Bronchial epithelial cell (primary cell): ENCODE measurements at places on chromosomes 1 and 21.
A peak's percentile ranks its signal among the peaks of the same experiment; 100 is the strongest.

DNA sequence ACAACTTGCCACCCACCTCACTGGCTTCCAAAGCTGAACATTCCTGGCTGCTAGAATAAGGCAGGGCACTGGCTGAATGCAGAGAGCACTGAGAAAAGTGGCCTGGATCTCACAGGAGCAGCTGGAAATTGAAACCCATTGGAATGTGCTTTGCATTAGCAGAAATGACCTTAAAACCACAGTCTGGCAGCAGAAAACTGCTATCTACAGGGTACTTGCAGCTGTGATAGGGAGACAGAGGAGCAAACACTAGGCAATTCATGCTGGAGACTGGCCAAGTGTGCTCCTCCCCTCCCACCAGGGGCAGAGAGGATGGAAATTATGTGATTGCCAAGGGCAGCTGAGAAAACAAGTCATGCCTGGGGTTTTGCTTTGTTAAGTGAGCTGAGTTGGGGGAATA, 47.2 kb downstream of the HSD3B1 start:
- no peak for DNase-seq

DNA sequence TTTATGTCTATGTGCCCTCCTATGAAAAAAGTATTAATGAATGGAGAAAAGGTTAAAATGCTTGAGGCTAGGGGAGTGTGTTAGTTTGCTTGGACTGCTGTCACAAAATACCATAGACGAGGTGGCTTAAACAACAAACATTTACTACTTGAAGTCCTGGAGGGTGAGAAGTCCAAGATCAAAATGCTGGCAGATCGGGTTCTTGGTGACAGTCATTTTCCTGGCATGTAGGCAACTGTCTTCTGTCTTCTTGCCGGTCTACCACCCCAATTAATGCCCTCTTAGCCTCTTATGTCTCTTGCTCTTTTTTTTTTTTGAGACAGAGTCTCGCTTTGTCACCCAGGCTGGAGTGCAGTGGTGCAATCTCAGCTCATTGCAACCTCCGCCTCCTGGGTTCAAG, 15.0 kb downstream of the ARID1A start:
- DNase-seq, result no peak

- DNase-seq, result peak; percentile 58
Observed at GRCh38 chr1:12669529-12670068, 25.7 kb downstream of the AADACL4 start.

DNA sequence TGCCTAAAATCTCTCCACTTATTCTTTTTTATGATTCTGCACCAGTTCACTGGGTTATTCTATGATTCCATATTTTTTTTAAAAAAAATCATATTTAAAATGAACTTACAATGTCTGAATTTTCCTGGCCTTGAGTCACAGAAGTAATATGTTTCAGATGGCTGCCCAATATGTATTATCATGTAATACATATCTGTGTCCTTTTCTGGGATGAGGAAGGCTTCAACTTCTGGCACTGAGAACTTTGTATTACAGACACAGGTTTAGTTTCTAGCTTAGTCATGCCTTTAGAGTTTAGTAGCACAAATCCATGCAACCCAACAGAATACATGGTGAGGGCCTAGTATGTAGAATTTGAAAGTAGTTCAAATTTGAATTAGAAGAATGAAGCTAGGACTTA, 7.8 kb upstream of the HSD17B7 start:
- no peak for DNase-seq

GRCh38 chr1:28437264-28437923, 67.9 kb downstream of the PHACTR4 start:
- DNase-seq, result peak; percentile 75

- peak; percentile 10 for DNase-seq
Observed at GRCh38 chr1:41981796-41982195, 63.1 kb upstream of the HIVEP3 start.

GRCh38 chr21:32082466-32082865, 196.4 kb downstream of the MIS18A start:
- DNase-seq, result no peak

GRCh38 chr21:43300496-43301408, 126.2 kb downstream of the SIK1 start:
- DNase-seq, result peak; percentile 89

- no peak for DNase-seq
Observed at GRCh38 chr1:3904843-3905185, 4.7 kb upstream of the C1orf174 start.

DNA sequence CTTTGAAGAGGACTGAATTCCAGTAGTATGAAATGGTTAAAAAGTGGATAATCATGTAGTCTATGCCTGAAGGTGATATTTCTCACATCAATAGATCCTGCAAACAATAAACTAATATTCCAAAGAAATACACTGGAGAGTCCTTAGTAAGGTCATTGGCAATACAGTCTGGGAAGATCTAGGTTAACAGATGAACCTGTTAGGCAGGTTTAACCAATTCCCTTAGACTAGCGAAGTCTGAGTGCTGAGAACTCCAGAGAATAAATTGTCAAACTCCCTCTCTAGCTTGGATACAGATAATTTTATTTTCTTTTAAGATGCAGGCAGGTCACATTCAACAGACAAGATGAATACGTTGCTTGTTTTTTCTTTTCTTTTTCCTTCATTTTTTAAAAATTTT, 2.4 kb downstream of the GPR157 start:
- peak; percentile 55 for DNase-seq

DNA sequence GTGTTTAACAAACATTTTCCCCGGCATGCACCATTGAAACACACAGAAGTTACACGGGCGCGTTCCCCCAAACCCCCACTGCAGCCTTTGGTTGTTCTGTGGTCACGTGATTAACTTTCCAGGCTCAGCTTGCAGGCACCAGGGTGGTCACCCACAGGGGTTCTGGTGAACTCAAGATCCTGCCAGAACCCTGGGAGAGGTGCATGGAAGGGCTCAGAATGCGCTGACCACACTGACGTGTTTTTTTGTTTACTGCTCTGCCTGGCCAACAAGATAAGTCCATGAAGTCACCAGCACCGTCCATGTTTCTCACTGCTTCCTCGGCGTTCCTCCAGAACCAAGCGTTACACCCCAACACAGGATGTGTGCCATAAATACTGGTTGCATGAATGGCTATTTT, 229.5 kb upstream of the VAMP3 start:
- DNase-seq, result no peak

GRCh38 chr1:90831910-90832309, 114.8 kb upstream of the BARHL2 start:
- DNase-seq, result no peak

DNA sequence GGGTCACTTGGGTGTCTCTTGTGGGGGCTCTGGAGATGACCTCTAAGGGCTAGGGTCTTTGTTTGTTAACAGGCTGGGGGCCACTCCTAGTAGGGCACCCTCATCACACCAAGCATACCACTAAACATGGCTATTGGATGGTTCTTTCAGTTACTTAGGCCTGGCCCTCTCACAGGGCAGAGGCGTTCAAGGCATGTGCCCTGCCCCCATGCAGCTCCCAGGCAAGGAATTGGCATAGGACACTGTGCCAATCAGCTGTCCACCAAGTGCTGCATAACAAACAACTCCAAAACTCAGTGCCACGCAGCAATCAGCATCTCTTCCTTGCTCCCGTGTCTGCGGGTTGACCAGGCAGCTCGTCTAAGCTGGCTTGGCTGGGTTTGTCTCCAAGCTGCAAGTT, 2.1 kb upstream of the KCNAB2 start:
- DNase-seq, result no peak

DNA sequence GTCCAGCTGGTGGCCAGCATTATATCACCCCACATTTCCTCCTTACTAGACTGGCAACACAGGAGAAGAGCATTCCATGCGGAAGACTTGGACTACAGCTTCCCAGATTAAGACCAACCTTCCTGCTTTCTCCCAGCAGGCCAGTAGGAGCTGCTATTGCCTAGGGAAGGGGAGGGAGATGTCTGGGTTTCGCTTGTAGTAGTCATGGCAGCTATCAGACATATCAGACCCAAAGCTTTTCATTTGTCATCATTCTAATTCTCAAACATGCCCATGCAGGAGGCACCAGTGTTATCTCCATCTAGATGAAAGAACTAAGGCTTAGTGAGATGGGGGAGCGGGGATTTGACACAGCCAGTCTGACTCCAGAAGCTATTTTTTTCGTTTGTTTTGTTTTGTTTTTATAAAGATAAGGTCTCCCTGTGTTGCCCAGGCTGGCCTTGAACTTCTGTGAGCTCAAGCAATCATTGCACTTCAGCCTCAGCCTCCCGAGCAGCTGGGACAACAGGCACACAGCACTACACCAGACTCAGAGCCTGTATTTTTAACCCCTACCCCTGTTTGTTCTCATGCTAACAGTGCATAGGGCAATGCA, 4.5 kb downstream of the PLA2G2A start:
- DNase-seq, result peak; percentile 77

DNA sequence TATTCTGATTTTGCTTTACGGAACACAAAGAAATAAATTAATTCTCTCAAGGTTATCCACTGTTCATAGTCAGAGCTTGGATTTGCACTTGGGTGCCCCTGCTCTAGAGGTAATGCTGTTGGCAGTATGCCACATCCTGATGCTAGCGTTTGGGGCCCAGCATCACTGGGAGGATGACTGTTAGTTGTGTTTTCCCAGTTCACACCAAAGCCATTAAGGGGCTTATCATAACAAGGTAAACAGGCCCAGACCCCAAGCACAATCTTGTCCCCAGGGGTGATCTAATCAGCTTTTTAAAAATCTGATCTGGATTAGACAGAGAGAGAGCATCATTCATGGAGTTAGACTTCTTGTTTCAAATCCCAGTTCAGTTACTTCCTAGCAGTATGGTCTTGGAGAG, 60.2 kb upstream of the PBX1 start:
- no peak for DNase-seq

- peak; percentile 44 for DNase-seq
Observed at GRCh38 chr1:12528021-12528852, 89.8 kb downstream of the DHRS3 start.

- no peak for DNase-seq
Observed at GRCh38 chr1:198798923-198799386, 160.1 kb downstream of the PTPRC start.

DNA sequence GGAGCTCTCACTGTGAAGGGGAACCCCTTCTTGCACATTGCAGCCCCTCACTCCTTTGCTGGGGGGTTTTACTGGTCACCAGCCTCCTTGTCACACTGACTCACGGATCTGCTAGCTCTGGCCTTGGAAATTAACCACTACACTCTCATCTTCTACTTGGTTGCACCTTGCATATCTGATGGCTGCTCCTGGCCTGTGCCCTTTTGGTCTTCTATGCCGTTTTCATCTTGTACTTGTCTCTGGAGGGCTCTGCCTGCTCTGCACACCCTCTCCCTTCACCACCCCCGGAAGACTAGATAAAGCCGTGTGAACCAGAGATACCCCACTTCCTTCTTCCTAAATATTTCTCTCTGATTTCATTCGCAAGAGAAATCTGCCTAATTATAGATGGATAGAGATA, 44.6 kb downstream of the CD247 start:
- DNase-seq, result no peak

DNA sequence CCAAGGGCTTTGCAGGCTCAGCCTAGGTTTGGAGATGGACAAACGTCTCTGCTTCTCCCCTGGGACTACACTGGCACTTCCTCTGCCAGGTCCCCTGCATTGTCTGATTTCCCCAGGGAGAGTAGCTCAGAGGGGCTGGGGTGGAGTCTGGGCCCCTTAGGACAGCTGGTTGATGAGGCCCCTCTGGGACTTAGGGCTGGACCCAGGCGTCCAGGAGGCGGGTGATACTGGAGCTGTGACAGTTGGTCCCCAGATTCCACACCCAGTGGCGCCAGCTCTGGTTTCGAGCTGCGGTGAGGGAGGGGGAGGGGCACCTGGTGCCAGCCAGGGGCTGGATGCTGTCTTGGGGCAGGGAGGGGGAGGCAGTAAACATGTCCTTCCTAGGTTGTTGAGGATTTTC, 7.4 kb upstream of the MEX3A start:
- DNase-seq, result no peak

GRCh38 chr1:58762806-58763205, 21.0 kb downstream of the JUN start:
- DNase-seq, result peak; percentile 88
